ENCODE measurements at places on chromosomes 16 and 17. TPM values are rescaled to one million over a fixed set of nuclear protein-coding genes. Genes with fewer than 3 reads are reported as not detected.

Gene BICDL2
- total RNA-seq: 0.26 TPM

Gene SNX20
- 7.7 TPM for total RNA-seq

Gene EVI2B
- total RNA-seq: 1.0 TPM

Gene PPP1R27
- not detected for total RNA-seq

Gene SSTR5
- not detected for total RNA-seq

Gene HAGH
- total RNA-seq: 31.2 TPM

Gene TMEM114
- total RNA-seq: not detected

Gene HOXB1
- not detected for total RNA-seq

Gene DHRS7C
- total RNA-seq: not detected

DNA sequence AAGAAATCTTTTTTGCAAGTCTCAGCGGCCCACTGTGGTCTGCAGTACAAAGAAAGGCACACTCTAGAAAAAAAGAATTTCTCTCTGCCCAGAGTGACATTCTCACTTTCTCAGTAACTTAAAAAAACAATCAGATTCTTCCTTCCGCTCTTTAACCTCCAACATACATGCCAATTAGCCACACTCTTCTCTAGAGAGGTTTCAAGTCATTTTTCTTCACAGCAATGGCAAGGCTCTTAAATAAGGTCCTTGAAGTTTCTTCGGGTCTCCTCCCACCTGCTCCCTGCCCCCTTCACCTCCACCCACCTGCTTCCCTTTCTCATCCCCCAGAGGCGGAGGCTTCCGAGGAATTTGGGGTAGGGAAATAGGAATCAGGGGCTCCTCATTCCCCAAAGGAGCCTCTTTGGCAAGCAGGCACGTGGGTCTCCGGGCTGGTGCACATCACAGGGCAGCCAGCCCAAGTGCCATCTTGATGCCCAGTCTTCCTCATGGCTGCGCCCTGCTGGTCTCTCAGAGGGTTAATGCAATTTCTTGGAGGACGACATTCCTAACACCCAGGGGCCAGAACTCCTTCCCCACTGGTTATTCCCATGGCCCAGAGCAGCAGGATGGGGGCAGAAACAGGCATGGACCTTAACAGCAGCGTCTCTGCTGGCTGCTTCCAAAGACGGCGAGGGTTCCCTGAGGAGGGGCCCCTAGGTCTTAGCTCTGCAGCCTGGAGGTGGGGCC, 855 bp upstream of the MEOX1 start:
- DNase-seq: no peak

GRCh38 chr17:65139101-65139764, 2.1 kb downstream of the RGS9 start:
- no peak for DNase-seq

DNA sequence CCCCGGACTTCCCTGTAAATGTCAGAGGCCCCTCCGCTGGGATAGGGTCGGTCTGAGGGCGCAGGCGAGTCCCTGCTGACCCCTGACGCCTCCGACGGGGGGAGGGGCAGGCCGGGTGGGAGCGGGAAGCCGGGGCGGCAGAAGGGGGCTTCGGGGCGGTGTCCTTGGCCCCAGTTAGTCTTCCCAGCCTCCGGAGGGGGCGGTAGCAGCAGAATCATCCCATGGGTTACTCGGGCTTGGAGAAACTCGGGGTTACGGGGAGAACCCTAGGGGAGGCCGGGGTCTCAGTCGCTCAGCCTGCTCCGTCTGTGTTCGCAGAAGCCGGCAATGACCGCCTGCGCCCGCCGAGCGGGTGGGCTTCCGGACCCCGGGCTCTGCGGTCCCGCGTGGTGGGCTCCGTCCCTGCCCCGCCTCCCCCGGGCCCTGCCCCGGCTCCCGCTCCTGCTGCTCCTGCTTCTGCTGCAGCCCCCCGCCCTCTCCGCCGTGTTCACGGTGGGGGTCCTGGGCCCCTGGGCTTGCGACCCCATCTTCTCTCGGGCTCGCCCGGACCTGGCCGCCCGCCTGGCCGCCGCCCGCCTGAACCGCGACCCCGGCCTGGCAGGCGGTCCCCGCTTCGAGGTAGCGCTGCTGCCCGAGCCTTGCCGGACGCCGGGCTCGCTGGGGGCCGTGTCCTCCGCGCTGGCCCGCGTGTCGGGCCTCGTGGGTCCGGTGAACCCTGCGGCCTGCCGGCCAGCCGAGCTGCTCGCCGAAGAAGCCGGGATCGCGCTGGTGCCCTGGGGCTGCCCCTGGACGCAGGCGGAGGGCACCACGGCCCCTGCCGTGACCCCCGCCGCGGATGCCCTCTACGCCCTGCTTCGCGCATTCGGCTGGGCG, 542 bp downstream of the GUCY2D start:
- no peak for DNase-seq

GRCh38 chr16:20902426-20902825, 1.9 kb downstream of the LYRM1 start:
- no peak for DNase-seq

- no peak for DNase-seq
Observed at GRCh38 chr17:34443619-34444469, 80.8 kb upstream of the CCL1 start.

DNA sequence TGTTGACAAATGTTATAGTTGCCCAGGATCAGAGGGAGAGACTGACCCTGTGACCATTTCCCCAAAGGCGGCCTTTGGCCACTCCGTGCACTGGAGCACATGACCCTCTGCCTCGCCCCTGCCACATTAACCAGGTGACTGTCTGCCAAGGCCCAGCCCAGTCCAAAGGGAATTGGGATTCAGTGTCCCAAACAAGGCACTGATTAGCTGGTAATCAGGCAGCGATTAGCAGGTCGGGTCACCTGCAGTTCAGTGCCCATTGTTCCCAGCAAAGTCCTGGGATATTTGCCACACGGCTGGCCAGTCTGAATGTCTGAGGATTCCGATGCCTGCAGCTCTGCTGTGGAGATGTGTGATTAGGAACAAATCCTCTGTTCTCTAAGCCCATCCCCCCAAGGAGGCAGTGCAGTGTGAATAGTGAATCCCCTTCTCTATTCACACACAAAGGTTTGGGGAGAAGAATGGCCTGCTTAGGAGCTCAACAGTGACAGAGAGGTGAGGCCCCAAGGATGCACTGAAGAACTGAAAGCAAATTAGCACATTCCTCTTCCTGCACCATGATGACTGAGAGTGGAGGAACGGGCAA, 123.1 kb upstream of the MAF start:
- DNase-seq: no peak

GRCh38 chr16:1647856-1648255, 30.2 kb upstream of the JPT2 start:
- DNase-seq: no peak

DNA sequence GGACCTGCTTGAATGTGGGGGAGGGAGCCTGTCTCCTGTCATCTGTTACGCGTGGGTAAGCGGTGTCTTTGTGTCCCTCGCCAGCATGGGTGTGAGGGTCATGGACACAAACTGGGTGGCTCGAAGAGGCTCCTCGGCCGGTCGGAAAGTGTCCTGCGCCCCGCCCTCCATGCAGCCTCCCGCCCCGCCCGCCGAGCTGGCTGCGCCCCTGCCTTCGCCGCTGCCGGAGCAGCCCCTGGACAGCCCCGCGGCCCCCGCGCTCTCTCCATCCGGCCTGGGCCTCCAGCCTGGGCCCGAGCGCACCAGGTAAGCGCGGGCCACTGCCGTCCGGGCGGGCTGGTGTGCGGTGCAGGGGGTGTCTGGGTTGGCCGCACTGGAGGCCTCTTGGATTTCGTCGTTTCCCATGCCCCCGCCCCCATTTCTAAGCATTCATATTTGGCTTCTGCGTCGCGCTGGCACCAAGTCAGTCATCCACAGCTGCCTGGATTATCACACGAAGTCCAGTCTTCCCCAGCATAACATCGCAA, 43.8 kb downstream of the ELAC2 start:
- no peak for DNase-seq

DNA sequence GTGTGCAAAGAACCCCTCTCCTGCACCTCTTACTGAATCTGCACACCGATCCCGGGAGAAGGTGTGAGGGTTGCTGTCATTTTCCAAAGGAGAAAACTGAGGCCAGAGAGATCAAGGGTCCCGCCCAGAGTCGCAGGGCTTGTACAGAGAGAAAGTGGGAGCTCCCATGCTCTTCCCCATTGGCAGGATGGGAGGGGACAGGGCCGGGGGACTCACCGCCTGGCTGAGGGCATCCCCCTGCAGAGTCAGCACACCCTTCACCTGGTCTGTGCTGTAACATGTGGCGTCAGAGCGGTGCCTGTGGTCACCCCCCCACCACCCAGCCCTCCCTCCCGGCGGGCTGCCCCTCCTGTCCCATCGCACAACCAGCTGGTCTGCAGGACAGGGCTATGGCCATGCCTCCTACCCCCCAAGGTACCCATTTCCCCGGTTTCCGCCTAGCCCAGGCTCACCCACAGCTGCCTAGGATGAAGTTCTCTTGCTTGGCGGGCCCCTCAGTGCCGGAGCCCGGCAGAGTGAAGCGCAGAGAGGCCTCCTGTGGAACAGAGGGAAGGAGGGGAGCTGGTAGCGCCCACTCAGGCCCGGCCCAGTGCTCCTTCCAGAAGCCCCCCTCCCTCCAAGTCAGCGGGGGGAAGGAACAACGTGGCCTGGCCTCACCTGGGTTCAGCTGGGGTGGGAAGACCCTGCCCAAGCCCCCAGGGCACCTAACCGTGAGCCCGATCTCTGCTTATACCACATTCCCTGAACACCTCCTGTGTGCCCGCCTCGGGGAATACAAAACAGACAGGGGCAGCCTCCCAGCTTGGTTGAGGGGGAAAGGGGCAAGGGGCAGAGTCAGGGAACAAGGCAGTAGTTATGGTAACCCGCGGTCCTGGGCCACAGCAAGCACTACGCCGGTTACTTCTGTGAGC, 1.1 kb downstream of the ROGDI start:
- no peak for DNase-seq

- DNase-seq: peak; percentile 65
Observed at GRCh38 chr17:4950075-4950745, 709 bp upstream of the ENO3 start.

GRCh38 chr16:73976644-73977043, 320.0 kb upstream of the PSMD7 start:
- no peak for DNase-seq

DNA sequence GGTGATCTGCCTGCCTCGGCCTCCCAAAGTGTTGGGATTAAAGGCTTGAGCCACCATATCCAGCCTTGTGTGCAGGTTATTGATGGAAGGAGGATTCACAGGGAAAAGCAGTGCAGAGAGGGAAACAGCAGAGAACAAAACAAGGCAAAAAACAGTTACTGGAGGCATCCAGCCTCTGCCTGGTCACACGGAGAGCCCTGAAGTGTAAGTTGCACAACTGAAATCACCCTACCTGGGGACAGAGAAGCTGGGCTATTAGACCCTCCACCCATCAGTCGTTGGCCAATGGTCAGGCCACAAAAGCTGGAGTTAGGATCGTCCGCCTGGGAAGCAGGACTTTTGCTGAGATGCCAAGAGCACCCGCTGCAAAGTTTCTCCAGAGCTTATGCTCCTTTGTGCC, 57.9 kb upstream of the BCO1 start:
- no peak for DNase-seq

DNA sequence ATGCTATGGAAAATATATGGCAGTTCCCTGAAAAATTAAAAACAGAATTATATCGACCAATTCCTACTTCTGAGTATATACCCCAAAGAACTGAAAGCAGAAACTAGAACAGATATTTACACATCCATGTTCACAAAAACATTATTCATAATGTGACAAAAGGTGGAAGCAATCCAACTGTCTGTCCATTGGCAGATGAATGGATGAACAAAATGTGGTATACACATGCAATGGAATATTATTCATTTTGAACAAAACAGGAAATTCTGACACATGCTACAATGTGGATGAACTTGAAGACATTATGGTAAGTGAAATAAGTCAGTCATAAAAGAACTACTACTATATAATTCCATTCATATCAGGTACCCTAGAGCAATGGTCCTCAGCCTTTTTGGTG, 263.5 kb upstream of the AXIN2 start:
- DNase-seq: no peak

DNA sequence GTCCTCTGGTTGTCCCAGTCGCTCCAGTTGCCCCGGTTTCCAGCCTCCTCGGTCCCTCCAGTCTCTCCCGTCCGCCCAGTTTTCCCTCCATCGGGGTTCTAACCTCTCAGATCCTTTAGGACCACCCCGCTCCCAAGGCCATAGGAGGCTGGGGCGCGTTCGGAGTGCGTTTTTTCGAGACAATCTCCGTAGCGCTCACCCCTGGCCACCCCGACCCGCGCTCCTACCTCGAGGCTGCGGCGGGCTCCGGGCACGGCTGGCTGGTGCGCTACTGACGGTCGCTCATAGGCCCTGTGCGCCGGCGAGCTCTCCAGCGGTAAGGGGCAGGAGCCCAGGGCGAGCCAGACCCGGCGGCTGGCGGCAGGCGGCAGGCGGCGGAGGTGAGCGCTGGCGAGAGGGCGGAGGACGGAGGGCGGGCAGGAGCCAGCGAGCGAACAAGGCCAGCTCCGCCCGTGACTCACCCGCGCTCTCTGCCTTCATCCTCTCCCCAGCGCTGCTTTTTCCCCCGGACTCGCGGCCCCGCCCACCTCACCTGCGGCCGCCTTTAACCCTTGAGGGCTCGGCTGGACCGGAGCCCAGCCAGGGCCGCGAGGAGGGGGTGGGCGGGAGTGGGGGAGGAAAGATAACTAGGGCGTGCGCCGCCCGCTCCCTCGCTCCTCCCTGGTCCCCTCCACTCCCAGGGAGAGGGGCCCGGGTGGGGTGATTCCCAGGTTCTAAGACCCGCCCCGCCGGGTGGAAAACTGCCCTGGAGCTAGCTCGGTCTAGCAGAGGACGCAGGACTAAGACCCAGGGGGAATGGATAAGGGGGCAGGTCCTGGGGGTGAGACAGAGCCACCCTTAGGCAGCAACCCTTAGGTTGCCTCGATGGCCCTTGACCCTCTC, at the start of gene SP6:
Gene SP6, minus strand, starts transcription at position 472 of the 882 bp plus-strand sequence. CDS start 2,734 bp downstream, outside the sequence.
- DNase-seq: peak; percentile 39

GRCh38 chr17:147796-148740, 10.7 kb downstream of the SCGB1C2 start:
- DNase-seq: peak; percentile 9

DNA sequence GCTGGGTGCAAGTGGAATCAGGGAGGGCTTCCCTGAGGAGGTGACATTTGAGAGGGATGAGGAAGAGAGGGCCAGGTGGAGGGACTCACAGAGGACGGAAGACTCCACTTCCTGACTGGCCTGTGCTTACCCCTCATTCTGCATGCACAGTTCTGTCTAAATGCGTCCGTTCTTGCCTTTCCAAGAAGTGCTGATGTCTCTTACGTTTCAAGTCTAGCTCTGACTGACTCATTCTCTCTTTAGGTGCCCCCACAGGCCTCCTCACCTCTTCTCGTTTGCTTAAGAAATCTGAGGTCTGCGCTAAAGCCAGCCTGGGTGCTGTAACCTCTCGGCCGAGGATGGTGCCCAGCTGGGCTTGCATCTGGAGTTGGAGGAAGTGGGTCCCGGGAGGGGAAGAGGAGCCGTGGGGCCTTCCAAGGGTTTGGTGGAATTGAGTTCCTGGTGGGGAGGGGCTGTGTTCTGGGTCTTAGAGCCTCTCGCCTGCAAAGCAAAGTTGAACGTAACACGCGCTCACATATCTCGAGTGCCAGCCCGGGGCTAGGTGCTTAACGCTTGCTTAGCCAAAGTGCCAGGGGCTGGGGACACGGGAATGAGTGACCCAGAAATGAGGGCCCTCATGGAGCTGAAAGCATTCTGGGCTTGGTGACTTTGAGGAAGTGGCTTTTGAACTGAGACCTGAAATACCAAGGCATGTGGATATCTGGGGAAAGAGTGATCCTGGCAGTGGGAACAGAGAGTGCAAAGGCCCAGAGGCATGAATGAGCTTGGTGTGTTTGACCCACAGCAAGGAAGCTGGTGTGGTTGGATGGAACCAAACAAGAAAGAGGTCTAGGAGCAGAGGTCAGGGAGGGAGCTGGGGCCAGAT, 4.8 kb downstream of the IL4R start:
- DNase-seq: peak; percentile 24

- DNase-seq: no peak
Observed at GRCh38 chr17:56475116-56475515, 118.4 kb upstream of the NOG start.

Measured in uterus (tissue), 4 donors.